Left lung (tissue), 14 donors: ENCODE measurements at places on chromosomes 2 and 18. TPM values are rescaled to one million over a fixed set of nuclear protein-coding genes. Genes with fewer than 3 reads are reported as not detected.

DNA sequence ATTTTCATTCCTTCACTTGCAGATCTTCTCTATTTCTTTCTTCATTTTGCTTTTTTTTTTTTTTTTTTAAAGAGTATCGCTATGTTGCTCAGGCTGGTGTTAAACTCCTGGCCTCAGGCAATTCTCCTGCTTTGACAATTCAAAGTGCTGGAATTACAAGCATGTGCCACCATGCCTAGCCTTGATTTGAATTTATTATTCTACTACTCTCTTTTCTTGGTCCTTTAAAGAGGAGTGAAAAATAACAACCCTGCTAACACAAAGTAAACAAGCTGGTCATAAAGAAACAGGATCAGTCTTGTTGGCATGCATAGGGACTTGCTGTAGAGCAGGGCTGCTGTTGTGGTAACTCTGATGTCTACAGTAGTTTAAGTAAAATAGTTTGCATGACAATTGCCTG, 1615.3 kb upstream of the ZEB2 start:
- no peak for DNase-seq

DNA sequence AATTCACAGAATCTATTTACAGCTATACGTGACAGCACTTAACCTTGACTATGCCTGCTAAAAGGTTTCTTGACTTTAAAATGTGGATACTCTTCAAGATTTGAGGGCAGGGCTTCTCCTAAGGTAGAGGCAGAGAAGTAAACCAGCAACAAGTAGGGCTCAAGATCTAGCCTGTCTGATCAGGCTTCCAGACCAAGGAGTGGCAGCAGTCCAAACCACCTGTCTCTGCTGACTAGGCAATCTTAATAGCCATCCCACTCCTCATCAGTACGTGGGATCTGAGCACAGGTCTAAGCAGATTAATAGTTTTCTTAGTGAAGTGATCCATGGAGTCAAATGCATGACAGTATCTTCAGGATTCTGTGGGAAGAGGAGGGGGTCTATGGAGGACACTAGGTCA, 100.4 kb downstream of the GPD2 start:
- DNase-seq: no peak

- no peak for DNase-seq
Measured at GRCh38 chr2:230976671-230977171, 19.2 kb upstream of the SPATA3 start.

GRCh38 chr2:172564376-172564775, 8.5 kb downstream of the PDK1 start:
- DNase-seq: no peak

- peak; percentile 82 for DNase-seq
Measured at GRCh38 chr18:9695605-9696004, 12.5 kb upstream of the RAB31 start.

DNA sequence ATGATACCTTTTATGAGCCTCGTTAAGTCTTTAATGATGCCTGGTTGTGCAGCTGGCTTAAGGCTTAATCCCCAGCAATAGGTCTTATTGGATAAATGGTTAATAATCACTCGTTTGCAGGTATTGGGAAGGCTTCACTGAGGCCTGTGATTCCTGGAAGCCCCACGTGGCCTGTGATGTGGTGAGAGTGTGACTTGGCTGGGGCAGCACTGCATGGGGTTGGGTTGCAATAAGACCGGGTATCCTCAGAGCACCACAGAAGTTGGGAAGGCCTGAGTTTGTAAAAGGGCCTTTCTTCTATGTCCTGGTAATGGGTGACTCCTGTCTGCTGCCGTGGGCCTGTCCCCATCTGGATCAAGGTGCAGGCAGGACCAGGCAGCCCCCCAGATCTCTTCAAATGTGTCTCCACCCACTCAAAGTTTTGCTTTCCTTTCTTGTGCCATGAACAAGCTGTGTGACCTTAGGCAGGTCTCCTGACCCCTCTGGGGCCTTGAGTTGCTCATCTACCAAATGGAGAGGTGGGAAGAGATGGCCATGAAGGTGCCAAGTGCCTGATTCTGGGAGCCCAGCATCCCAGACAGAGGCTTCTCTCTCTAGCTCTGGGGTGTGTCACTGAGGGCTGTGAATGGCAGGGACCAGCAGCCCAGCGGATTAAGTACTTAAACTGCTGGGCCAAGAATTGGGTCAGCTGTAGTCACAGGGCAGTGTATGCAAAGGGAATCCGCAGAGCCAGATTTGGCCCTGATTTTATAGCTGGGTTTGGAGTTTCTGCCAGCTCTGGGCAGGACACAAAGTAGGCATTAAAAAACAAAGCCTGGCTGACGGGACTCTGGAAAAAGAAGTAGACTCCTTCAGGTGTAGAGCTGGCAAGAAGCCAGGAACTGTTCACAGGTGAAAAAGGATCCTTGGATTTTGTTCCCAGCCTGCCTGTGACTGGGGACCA, 24.4 kb downstream of the LBH start:
- DNase-seq: no peak

DNA sequence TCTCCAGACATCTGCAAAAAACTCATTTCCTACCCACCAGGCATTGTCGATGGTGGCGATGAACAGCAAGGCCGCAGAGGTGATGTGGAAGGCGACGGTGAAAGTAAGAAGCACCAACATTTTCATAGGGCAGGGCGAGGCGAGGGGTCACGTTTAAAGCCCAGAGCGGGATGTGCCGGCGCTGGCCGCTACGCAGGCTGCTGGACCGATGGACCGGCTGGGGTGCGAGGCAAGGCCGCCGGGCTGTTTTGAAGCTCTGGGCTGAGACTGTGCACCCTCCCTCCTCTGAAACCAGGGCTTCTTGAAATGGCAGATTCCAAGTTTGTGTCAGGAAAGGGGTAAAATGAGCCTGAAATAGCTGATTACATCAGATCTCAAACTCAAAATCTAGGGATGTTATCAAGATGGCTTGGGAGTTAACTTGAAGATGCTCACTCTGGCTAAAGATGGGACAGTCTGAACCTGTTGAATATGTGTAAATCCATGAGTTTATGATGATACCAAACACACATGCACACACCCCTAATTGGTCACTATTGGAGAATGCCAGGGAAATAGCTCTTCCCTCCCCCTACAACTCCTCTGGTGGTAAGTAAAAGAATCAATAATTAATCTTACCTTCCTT, 31.6 kb upstream of the GAREM2 start:
- no peak for DNase-seq

GRCh38 chr18:57107140-57107832, 39.6 kb upstream of the BOD1L2 start:
- DNase-seq: no peak

GRCh38 chr18:70366670-70367069, 77.8 kb downstream of the SOCS6 start:
- no peak for DNase-seq

- DNase-seq: no peak
Measured at GRCh38 chr2:120650022-120650644, 85.5 kb upstream of the GLI2 start.

- DNase-seq: no peak
Measured at GRCh38 chr18:48833701-48834412, 116.9 kb downstream of the SMAD7 start.

GRCh38 chr2:145041706-145042105, 521.8 kb upstream of the ZEB2 start:
- no peak for DNase-seq

- DNase-seq: no peak
Measured at GRCh38 chr2:30280596-30281434, 49.5 kb downstream of the LBH start.

- DNase-seq: no peak
Measured at GRCh38 chr2:31256611-31257382, 22.8 kb downstream of the EHD3 start.

DNA sequence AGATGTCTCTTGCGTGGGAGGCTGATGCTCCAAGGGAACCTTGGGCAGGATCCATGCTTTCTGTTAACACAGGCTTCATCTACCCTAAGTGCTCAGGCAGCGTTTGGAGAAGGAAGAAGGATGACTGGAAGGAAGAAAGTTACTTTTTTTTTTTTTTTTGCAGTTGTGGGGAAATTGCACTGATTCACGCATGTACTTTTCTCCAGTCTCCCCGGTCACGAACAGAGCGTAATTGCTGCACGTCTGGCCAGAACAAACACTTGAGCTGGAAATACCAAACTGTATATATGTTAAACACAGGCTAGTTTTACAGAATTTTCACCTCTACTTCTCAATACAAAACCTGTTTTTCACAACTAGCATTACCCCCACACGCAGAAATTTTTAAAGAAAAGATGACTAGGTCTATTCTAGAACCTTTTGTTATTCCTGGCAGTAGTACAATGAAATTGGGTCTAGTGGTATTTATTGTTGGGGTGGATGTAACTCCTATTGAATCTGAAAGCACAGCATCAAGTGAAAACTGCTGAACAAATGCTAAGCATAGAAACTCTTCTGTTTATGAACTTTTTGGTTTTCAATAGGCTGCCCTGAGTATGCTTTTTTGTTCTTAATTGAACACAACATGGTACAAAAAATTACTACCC, 9.3 kb upstream of the SCYGR5 start:
- DNase-seq: no peak

- DNase-seq: no peak
Measured at GRCh38 chr2:152347076-152347475, 12.1 kb downstream of the FMNL2 start.

DNA sequence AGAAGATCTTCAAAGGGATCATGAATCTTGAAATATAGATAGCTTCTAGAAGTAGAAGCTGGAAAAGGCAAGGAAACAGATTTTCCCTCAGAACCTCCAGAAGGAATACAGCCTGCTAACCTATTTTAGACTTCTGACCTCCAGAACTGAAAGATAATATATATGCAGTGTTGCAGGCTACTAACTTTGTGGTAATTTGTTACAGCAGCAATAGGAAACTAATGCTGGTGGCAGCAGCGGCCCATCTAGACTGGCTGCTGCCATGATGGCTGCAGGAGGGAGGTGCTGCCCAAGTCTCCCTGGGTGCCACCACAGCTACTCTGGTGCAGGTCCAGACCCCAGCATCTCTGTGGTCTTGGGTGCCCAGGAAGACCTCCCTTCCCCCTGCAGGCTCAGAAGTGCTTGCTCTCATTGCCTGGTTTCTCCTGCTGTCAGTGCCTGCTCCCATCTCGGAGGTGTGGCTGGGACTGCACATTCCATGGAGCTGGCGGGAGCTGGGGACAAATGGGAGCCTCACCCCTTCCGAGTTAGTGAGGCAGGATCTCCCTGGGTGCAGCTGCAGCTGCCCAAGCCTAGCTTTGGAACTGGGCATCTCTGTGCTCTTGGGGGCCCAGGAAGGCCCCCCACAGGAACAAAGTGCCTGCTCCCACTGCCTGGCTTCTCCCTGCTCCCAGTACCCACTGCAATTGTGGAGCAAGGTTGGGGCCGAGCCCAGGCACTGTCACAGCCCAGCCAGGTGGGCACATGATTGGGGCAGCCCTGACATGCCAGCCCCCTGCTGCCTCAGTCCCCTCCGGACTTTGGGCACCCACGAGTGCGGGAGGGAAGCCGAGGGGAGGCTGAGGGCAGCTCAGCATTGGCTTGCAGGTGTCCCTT, 18.1 kb upstream of the CCDC88A start:
- DNase-seq: no peak

DNA sequence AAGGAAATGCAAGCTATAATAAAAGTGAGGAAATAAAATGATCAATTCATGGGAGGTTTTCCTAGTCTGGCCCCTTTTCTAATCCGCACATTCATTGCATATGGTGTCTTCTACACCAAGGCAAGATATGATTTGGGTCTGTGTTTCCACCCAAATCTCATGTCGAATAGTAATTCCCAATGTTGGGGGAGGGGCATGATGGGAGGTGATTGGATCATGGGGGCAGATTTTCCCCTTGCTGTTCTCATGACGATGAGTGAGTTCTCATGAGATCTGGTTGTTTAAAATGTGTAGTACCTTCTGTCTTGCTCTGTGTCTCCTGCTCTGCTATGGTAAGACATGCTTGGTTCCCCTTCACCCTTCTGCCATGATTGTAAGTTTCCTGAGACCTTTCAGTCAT, 315.4 kb downstream of the CYRIA start:
- no peak for DNase-seq

DNA sequence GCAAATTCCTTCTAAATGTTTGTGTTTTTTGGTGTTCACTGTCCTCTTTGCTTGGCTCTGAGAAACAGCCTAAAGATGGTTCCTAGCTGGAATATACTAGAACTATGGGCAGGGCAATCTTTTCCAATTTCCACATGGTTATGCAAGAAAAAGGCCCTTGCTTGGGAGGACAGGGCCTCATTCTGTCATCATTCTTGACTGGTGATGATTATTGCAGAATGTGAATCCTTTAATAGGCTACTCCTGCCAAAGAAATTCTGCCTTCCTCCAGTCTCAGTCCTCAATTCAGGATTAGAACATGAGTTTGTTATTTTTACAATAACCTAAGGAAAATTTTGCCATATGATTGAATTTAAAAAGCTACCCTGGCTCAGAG, 218.7 kb downstream of the HNMT start:
- DNase-seq: no peak

DNA sequence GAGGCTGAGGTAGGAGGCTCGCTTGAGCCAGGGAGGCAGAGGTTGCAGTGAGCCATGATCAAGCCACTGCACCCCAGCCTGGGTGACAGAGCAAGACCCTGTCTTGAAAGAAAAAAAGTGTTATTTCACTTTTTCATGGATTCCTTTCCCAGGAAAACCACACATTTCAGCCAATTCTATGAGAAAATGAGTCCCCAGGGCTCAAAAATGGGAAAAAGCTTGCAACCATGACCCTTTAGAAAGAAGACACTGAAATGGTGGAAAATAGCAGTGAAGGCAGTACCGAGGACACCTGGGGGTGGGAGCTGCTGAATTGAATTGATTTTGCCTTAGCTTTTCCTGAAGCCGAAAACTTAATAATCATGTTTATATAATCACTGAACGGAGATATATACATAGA, 284.2 kb upstream of the HDAC4 start:
- no peak for DNase-seq

- DNase-seq: no peak
Measured at GRCh38 chr18:12106471-12106870, 12.8 kb downstream of the ANKRD62 start.

Gene TWIST2
- polyA plus RNA-seq: 4.0 TPM

Gene ST6GAL2
- polyA plus RNA-seq: 3.8 TPM

Gene SCN7A
- 98.7 TPM for polyA plus RNA-seq

Gene IL36RN
- 0.04 TPM for polyA plus RNA-seq

Gene ALPP
- polyA plus RNA-seq: 0.11 TPM

Gene CCBE1
- polyA plus RNA-seq: 95.5 TPM

Gene CTNNA2
- 0.27 TPM for polyA plus RNA-seq

Gene TXNDC2
- not detected for polyA plus RNA-seq
